WTC11 (cell line): ENCODE measurements at places on chromosomes 1 and 21. TPM values are rescaled to one million over a fixed set of nuclear protein-coding genes. Genes with fewer than 3 reads are reported as not detected.

DNA sequence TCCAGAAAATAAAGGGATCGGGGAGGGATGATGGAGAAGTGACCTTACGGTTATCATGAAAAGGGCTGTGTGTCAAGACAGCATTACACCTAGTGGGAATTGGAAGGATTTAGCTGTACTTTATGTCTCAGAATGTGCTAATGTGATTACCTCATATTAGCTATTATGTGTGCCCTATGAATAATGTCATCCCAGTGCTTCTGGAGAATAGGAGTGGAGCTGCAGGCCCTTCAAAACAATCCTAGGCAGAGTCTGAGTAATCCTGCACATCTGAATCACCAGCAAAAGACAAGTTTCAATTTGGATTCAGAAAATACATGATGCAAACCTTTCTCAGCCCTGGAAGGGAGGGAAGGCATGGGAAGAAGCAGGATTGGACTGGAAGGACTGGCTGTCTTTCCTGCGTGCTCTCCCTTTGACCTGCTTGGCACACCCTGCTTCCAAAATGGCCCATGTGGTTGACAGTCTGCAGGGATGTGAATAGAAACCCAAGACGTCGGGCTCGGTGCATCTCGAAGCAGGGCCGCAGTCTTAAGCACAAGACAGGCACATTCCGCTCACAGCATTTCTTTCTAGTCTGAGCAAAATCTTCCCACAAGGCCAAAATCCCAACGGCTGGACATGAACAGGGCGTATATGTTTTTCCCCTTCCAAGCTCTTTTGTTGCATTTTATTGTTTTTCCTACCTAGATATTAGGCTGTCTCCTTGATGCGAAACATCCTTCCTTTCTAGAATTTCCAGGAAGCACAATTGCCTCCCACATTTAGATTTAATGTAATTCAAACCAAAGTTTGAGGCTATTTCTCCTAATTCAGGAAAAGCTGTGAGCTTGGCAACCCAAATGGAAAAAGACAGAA lies 54.3 kb upstream of the TARBP1 start:
- no peak for DNase-seq

DNA sequence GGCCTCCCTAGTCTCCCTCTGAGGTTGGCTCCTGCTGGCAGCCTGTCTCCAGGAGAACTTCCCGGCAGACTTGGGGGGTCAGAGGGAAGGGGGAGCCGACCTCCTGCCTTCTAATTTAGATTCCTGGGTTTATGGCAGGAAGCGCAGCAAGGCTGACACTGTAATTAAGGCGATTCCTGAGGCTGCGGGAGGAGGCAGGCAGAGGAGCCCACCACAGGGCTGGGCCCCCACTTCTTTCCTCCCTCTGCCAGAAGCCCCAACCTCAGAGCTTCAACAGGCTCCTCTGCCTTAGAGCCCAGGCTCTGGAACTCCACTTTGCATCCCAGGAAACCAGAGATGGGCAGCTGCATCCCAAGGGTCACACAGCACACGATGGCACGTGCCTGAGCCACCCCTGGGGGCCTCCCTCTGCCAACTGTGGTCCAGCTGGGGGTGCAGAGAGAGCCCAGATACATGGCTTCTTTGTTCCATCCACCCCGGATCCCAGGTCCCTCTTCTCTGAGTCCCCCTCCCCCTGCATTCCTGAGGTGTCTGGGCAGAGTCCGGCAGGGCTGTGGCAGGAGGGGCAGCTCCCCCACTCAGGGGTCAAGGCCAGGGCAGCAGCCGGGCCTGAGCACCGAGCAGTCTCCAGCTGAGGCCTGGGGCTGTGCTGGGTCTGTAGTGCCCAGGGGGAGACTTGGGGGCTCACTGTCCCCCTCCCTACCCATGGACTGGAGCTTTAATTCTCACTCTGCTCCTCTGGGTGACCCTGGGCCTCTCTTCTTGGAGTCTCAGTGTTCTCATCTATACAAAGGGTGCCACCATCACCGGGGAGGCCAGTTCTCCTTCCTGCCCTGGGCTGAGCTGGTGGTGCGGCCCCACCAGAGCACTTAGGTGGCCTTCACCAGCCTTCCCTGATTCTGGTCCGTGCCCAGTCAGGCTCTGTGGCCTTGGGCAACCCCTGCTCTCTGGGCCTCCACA lies 39.4 kb upstream of the FAM131C start:
- peak; percentile 66 for DNase-seq

- no peak for DNase-seq
Observed at GRCh38 chr1:87410776-87411480, 82.2 kb downstream of the LMO4 start.

DNA sequence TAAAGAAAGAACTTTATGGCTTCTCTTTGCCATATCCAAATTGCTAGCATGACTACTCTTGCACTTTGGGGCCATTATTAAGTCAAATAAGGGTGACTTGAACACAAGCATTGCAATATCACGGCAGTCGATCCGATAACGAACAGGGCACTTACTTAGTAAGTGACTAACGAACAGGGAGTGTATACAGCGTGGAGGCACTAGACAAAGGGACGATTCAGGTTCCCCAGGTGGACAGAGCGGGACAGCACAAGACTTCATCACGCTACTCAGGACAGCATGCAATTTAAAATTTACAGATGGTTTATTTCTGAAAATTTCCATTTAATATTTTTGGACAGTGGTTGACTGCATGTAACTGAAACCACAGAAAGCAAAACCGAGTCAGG lies 5.4 kb upstream of the PITHD1 start:
- no peak for DNase-seq

Gene CD52
- total RNA-seq: 2.8 to 3.7 TPM (median 3.4 TPM) in 3 replicates

- no peak for DNase-seq
Observed at GRCh38 chr1:63753591-63753990, 20.2 kb upstream of the ROR1 start.

DNA sequence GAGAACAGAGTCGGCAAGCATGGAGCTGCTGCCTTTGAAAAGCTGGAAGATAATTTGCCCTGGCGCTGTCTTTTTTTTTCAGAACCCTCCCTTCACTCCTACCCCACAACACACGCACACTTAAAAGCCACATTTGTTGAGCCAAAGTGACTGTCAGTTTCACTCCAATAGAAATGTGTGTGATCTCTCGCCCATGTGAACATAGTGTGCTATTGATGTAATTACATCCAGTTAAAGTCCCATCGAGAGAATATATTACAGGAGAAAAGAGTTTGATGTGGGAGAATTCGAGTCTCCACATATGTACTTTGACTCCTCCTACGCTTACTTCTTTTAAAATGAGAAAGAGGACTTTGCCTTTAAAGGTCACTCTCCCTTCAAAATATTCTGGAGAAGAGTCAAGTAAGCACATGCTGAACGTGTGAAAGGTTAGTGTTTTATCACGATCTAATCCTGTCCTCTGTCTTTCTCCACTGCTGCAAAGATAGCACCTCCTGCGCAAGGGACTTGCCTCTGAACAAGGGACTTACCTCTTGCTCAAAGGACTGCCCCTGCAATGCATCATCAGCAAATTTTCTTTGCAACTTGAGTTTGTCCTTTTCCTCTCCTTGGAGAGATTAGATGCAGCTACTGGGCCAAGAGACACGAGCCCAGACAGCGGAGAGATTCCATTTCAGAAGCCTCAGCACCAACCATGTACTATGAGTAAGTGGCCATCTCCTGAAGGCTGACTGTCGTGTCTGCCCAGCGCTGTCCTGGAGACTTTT lies 613.9 kb downstream of the PTPRU start:
- no peak for DNase-seq

DNA sequence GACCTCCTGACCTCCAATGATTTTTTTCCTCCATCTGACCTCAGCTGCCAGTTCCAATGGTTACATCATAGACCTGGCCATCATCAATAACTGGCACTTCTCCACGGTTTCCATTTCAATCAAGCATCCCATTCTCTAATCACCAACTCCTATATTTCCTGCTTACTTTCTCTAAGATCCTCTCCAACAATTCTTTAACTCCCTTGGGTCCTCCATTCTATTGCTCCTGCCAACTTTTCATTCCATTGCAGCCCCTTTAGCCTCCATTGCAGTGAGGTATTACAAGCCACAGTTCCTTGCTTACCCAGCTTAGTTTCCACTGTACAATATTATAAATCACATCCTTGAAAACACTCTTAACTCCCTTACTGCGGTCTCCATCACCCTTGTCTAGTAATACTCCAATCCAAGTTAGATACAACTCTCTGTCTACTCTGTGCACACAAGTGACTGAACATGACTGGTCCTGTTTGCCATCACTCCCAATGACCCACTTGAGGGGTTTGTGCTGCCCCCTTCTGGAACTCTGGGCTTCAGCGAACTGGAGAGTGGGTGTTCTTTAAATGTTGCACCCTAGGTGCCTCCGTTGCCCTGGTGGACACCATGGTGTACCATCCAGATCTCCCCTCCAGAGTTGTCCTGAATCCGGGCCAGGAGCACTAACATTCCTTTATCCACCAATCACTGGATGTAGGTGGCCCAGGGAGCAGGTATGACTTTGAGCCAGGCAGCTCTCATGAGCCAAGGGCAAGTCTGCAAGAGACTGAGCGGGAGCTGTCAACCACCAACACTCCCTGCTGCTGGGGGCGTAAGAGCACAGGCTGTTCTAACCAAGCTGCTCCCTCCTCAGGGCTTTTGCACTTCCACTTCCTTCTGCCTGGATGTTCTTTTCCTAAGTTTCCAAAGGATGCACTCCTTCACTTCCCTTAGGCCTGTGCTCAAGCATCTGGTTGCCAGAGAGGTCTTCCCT lies 3.7 kb upstream of the FNDC7 start:
- peak; percentile 72 for DNase-seq

DNA sequence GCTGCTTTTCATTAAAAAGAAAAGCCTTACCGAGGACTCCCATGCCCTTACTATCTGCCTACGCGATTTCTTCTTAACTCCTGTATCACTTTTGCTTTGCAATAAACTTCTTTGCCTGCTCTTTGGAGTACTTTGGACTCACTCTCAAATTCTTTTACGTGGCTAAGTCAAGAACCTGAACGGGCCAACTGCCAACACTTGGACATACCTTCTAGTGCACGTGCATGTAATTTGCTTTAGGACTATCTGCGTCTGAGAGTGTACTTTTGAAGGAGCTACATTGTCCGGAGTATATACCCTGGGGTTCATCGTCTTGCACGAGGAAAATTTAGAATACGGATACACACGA lies 3.6 kb upstream of the OTUD3 start:
- DNase-seq: no peak

GRCh38 chr1:23168445-23169194 lies at the start of gene LUZP1:
Gene LUZP1 (minus strand): TSS chr1:23168856.
- peak; percentile 88 for DNase-seq

Gene EXO5
- 5.5 to 9.8 TPM (median 8.7 TPM) in 3 replicates for total RNA-seq

- DNase-seq: no peak
Observed at GRCh38 chr1:32954168-32954567, 10.4 kb downstream of the RNF19B start.

Gene ADSS2
- total RNA-seq: 72.4 to 82.8 TPM (median 73.4 TPM) in 3 replicates

Gene IL10RB
- 3.7 to 5.1 TPM (median 4.1 TPM) in 3 replicates for total RNA-seq

DNA sequence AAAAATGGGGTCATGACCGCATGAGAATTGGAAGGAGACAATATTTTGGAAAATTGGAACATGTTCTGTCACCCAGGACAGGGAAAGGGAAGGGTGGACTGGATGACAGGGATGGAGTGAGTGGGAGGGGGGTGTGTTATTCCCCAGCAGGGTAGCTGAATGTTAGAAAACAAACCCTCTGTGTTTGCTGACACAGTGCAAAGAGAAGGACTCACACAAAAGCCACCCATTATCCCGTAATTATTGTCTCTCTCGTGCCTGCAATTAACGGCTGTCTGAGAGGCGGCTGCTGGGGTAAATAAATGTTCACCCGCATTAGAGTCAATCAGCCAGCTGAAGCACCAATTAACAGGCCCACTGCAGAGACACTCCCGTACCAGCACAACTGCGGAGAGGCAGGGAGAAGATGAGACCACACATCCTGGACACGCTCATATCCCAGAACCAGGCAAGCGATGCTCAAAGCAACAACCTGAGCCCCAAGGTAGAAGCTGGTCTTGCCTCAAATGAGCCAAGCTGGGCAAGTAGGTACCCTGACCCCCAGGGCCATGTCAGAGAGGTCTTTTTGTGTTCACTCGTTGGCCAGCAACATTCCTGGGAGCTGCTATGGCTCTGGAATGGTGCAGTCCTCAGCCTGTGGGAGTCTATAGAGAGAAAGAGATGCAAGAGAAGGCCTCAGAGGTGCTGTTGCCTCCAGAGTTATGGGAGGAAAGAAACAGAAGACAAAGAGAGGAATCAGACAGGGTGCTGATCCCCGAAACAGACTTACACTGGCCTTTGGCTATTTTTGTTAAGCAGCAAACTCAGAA lies 19.4 kb downstream of the PLEKHA6 start:
- DNase-seq: no peak

Gene MTARC1
- total RNA-seq: 25.8 to 33.6 TPM (median 29.5 TPM) in 3 replicates

DNA sequence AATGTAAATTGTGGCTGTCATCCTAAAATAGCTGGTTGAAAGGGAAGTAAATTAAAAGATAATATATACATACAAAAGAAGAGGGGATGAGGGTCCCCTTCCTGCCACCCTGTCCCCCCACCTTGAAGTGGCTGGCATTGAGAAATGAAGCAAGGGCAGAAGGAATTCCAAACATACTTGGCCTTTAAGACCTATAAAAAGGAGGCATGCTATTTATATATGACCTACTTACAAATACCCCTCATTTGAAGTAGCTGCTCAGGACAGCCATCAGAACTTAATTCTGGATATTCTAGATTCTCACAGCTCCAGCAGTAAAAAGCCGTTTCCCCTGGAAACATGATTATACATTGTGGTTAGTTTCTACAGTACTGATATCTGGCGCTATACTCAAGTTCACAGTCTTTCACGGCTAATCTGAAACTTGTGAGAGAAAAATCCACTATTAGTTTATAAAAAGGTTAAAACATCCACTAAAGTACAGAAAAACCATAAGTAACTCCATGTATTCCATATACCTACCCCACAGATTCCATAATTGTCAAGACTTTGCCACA lies 9.6 kb upstream of the MAP10 start:
- no peak for DNase-seq

DNA sequence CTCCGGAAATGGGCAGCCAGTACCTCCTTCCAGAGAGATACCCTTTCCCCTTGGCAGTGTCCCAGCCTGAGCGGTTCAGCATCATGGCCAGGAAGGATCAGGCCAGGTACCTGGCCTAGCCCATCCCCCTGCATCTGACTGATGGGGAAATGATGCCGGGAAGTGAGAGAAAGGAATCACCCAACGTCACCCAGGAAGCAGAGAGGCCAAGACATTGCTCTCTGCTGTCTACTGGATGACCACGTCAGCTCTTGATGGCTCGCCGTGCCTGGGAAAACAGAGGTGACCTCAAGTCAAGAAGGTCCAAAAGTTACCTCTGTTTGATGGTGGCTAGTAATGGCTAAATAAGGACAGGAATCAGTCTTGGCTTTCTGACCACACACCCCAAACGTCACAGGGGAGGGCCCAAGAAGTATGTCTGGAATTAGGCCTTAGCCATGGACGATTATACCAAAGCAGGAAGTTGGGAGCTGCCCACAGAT lies 79.0 kb downstream of the MRPL37 start:
- no peak for DNase-seq

DNA sequence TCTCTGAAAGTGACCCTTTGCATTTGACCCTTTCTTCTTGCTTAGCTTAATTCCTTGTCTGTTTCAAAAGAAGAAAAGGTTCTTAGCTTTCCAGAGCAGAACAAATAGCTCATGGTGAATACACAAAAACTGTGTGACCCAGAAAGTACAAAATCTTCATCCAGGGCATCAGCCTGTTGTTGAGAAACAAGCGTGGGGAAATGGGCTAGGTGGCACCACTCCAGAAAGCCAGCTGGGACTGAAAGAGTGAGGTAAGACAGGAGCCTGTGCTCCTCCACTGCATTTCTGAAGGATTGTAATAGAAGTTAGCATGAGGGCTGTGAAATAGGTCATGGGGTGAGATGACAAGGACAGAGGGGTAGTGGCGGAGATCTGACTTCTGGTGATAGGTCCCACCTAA lies 45.8 kb downstream of the CYP2J2 start:
- DNase-seq: no peak

Gene PLK3
- total RNA-seq: 10.1 to 16.4 TPM (median 12.0 TPM) in 3 replicates

Gene PBX1
- total RNA-seq: 97.7 to 102 TPM (median 102 TPM) in 3 replicates
